Sigmoid colon (tissue), 7 donors: ENCODE measurements at places on chromosomes 7 and 10. TPM values are rescaled to one million over a fixed set of nuclear protein-coding genes. Genes with fewer than 3 reads are reported as not detected.

DNA sequence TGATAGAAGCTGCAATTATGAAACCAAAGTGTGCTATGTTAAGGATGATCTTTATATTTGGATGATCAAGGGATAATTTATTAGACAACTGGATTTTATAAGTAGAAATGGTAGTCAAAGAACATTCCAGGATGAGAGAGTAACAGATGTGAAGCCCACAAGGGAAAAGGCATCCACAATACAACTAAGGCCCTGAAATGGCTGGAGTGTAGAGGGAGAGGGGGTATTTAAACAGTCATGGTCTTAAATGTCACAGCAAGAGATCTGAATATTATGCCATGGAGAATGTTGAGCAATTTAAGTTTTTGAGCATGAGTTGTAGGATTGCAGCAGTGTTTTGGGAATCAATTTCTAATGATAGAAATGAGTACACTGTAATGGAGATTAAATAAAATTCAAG is 282.3 kb upstream of the DKK1 start:
- H3K27me3 ChIP-seq = no peaks in the 10 kb centered on the region
- no peak overlapping the region for H3K27ac ChIP-seq
- no peaks in the 10 kb centered on the region for H3K36me3 ChIP-seq
- no peak for DNase-seq
- no peaks in the 10 kb centered on the region for H3K4me1 ChIP-seq

GRCh38 chr7:86814661-86815379 is 171.1 kb downstream of the GRM3 start:
- no peaks in the 10 kb centered on the region for H3K27me3 ChIP-seq
- no peak overlapping the region for H3K27ac ChIP-seq
- H3K4me3 ChIP-seq = no peak overlapping the region
- H3K36me3 ChIP-seq = no peaks in the 10 kb centered on the region

- peak; percentile 65 for DNase-seq
- H3K36me3 ChIP-seq = no peaks in the 10 kb centered on the region
- H3K27ac ChIP-seq = peak overlapping the region; percentile 64
- H3K4me1 ChIP-seq = peaks cover 19% of the 10 kb centered on the region
- H3K27me3 ChIP-seq = no peaks in the 10 kb centered on the region
- H3K4me3 ChIP-seq = no peak overlapping the region
Measured at GRCh38 chr10:69439813-69440506, 11.3 kb upstream of the TSPAN15 start.

Gene CTNNA3
- polyA plus RNA-seq = under 0.01 TPM

GRCh38 chr7:122970740-122971725 is 24.5 kb downstream of the TAS2R16 start:
- DNase-seq = no peak
- H3K36me3 ChIP-seq = no peaks in the 10 kb centered on the region
- H3K27me3 ChIP-seq = no peaks in the 10 kb centered on the region

- no peak overlapping the region for H3K27ac ChIP-seq
- H3K27me3 ChIP-seq = no peaks in the 10 kb centered on the region
Measured at GRCh38 chr7:47764746-47765145, 182.8 kb upstream of the TNS3 start.

GRCh38 chr10:83553366-83553765 is 585.9 kb upstream of the GHITM start:
- H3K4me1 ChIP-seq = no peaks in the 10 kb centered on the region
- H3K36me3 ChIP-seq = no peaks in the 10 kb centered on the region
- no peak overlapping the region for H3K4me3 ChIP-seq
- DNase-seq = no peak

- H3K36me3 ChIP-seq = no peaks in the 10 kb centered on the region
- DNase-seq = no peak
- no peak overlapping the region for H3K4me3 ChIP-seq
- no peak overlapping the region for H3K27ac ChIP-seq
Measured at GRCh38 chr10:4442296-4442695, 383.7 kb upstream of the AKR1E2 start.
